Anterior cingulate cortex (tissue), 58 donors: ENCODE measurements at places on chromosomes 12 and 14.

GRCh38 chr12:116160231-116160630 is 117.3 kb downstream of the MED13L start:
- DNase-seq = no peak

DNA sequence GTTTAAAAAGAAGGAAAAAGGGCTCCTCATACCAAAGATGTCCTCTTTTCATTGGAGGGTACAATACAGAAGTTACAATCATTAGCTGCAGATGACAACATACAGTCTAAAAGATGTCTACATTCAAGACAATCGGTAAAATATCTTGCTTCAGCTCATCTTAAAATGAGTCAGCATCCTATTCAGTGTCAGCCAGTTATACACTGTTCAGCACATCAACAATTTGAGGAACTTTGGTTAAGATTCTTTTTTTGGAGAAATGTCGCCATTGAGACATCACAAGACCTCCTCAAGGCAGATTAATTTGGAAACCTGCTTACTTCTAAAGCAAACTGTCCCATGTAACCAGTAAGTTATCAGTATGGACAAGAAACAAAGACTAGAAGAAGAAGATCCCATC is 100.7 kb upstream of the SLC38A4 start:
- DNase-seq = no peak

DNA sequence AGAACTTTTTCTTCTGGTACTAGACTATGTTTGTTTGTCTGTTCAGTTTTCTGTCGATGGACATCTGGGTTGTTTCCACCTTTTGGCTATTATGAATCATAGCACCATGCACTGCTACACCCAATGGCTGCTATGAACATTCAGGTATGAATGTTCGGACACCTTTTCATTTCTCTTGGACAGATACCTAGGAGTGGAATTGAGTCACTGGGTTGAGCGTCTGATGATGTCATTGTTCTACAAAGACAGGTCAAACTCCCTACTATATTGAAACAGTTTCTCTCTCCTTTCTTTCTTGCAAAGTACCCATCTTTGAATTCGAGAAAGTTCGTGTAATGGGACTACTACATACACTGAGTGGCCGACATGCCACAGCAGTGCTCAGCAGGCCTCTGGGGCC is 44.7 kb downstream of the KCTD10 start:
- no peak for DNase-seq

DNA sequence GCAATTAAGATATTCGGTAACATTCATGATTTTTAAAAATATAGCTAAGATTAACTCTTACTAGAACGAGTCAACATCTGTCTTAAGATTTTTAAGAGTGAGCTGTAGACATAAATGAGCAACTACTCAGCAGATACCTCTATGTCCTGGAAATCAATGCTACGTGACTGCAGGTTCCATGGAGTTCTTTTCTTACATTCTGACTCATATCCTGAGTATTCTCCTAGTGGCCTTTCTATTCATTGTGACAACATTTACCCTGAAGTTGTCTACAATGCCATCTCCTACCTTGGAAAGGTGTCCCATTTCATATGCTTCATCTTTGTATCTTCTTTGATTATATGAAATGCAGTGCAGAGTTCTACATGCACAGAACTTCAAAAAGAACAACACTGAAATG is 59.9 kb downstream of the PKP2 start:
- DNase-seq = no peak

DNA sequence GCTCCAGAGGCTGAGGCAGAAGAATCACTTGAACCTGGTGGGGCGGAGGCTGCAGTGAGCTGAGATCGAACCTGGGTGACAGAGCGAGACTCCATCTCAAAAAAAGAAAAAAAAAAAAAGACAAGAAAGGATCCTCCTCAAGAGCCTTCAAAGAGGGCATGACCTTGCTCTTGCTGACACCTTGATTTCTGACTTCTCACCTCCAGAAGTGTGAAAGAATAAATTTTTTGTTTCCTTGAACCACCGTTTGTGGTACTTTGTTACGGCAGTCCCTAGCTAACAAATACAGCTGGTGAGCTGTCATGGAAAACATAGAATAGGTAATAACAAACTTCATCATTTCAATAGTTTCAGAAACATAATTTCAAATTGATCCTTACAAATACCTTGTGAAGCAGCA is 1.9 kb upstream of the ACTR10 start:
- DNase-seq = no peak

- DNase-seq = no peak
Measured at GRCh38 chr14:99242816-99243721, 28.9 kb downstream of the BCL11B start.

- no peak for DNase-seq
Measured at GRCh38 chr12:54160769-54161480, 27.9 kb downstream of the SMUG1 start.

DNA sequence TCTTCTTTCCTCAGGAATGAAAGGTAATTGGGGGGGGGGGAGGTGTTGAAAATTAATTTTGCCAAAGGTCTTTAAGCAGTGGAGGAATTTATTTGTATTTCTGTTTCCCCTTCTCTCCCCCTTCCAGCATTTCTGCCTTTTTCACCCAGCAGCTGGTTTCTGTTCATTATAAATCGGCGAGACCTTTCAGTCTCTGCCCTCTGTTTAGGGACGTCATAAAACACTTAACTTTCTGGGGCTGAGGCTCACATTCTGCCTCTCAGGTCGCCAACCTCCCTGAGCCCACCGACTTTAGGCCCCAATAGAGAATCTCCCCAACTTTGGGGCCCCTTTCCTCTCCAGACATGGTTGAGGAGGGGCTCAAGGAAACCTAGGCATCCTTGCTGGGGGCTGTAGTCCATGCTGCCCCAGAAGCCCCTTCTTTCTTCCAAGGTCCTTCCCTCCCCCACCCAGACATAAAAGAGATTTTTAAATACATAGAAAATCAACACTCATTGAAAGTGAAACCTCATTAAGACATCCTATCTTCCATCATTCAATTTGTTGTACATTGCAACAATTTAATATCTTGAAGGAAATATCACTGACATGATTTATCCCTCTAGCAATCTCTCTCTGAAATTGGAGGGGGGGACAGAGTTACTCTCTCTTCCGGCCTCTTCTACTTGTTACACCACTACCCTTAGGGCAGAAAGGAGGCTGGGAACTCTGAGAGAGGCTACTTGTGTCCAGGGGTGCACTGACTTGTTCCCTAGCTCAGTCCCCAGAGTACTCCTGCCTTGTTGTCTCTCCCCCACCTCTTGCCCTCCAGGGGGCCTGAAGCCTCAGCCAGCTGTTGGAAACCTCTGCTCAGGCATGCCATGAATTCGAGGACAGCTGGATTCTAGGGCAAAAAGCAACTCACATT is 2.5 kb upstream of the HOXC6 start:
- no peak for DNase-seq

DNA sequence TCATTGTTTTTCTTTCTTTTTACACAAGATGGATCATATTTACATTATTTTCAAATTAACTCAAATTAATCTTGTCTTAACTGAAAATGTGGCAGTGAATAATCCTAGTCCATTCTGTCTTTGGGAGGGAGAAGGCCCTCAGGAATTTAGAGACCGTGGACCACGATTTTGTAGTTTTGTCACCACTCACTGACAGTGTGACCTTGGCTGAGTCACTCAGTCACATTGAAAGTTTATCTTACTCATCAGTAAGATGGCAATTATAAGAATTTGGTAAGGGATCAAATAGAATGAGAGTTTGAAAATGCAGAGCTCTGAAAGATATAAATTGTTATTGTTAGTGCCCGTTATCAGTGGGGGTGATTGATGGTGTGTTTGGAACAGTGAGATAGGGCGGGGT is 16.4 kb downstream of the FOXJ2 start:
- DNase-seq = no peak

GRCh38 chr12:59937148-59937547 is 341.3 kb downstream of the SLC16A7 start:
- no peak for DNase-seq

- DNase-seq = no peak
Measured at GRCh38 chr14:68308726-68309520, 483.9 kb downstream of the ZFP36L1 start.

DNA sequence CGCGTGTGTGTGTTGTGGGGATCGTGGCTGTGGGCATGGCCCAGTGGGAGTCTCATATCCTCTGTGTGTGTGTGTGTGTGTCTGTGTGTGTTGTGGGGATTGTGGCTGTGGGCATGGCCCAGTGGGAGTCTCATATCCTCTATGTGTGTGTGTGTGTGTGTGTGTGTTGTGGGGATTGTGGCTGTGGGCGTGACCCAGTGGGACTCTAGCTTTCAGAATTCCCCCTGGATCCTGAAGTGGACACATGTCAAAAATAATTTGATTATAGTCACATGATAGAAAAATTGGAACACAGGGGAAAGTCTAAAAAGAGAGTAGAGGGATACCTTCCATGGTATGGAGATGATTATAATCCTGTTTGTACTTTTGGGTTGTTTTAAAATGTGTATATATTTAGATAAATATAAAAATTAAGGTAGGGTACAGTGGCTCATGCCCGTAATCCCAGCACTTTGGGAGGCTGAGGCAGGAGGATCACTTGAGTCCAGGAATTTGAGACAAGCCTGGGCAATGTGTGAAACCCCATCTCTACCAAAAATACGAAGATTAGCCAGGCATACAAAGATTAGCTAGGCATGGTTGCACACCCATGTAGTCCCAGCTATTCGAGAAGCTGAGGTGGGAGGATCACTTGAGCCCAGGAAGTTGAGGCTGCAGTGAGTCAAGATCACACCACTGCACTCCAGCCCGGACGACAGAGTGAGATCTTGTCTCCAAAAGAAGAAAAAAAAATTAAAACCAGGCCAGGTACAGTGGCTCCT is 11.0 kb downstream of the PAPLN start:
- no peak for DNase-seq

DNA sequence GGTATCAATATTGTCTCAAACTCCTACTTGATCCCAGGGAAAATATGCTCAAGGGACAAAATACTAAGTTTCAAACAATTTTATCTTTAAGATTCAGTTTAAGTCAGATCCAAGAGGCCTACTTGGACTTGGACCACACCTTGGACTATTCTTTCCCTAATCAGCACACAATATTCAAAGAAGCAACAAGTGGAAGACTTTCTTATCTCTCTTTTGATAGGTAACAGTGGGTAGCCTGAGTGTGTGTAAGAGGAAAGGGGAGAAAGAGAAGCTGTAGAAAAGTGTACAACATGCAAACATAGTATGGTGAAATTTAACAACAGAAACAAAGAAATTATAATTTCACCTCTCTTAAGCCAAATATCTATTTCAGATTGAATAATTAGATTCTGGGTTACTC is 6.5 kb downstream of the CERS5 start:
- DNase-seq = no peak

DNA sequence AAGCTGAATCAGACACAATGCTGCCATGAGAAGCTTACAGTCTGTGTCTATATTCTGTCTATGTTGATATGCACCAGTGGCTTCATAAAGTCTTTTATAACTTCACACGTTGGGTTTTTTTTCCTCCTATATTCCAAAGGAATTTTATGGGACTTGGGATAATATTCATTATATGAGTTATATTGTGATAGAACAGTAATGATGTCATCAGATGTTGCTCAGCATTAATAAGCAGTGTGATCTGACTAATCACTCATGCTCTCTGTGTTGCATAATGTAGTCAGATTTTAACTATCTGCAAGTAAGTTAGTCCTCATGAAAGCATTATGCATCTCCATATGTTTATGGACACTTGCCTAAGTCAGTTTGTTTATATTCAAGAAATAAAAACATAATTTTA is 159.6 kb downstream of the PLCZ1 start:
- no peak for DNase-seq

DNA sequence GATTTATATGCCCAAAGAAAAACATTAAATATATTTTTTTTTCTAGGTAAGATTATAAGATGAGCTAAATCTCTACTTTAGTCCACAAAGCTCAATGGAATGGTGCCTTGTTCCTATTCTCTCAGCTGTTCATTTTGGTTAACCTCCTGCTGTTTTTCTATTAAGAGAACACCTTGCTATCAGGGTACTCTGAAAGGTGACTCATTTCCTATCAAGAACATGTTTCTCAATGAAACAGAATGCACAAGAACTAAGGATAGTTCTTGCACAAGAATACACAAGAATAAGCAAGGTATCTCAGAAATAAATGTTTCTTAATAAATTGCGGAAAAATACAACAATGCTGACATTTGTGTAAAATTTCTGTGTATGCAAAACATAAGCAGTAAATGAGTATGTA is 14.1 kb downstream of the ABCD2 start:
- no peak for DNase-seq
